ENCODE measurements at places on chromosomes 5 and 9.

- DNase-seq, result no peak
These were observed 42.4 kb downstream of the STX17 start for GRCh38 chr9:99948896-99949295.

DNA sequence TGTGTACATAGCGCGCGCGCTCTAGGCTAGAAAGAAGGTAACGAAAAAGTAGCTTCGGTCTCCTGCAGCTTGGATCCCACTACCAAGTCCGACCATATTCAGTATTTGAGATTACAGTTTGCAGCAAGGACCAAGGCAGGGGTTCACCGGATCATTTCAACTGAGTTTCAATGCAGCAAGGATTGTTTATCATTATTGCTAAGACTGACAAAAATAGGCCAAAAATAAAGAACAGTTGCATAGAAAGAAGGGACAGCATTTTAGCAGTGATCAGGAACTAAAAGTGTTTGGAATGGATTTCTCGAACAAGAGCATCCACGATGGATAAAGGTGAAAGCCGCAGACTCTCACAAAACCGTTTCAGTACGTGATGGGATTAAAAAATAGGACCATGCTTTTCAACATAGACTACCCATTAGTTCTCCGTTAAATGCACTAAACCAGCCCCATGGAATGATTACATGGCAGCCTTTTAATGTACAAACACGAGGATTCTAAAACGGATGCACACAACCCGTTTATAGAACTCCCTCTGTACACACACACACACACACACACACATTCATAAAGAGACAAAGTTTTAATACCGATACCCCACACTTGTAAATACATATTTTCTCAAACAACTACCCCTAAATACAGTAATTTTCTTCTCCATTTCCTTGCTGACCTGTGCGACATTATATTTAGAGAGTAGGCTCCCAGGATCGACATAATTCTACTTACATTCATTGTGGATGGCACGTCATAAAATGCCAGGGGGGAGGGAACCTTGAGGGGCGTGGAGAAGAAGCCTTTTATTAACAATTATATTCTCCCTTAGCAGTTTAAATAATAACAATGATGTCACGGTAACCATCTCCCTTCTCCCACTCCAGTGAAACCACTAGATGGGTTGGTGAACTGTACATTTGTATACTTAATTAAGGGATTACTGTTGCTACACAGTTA is 197.1 kb downstream of the MEF2C start:
- no peak for DNase-seq

DNA sequence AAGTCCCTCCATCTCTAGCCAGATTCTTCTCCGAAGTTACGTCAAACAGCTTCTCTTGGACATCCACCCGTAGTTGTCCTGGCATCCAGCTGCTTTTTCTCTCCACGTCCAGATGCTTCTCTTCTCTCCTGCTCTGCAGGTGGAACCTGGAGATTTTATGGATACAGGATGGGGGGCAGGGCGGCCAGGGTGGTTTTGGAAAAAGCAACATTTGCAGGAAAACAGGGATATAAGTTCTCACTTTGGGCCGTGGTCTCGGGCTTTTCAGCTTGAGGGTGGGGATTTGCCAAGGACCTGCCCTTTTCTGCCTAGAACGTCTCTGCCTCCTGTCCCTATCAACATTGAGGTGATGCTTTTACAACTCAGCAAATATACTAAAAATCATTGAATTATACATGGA is 1941.6 kb upstream of the C9orf72 start:
- DNase-seq, result no peak

DNA sequence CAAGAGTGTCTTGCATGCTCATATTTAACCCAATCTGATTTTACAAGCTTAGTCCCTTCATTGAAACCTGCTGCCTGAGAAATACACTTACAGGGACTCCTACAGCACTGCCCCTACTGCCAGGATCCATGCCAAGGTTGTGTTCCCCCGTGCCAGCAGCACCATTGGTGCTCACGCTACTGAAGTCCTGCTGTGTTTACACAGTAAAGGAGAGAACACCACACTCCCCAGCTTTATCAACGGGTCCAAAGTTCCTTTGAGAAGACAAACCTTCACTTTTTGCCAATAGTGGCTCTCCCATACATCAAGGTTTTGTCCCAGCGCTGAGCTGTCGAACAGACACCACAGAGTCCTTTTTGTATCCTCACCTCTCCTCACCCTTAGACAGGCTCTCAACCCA is 155.1 kb upstream of the WWC1 start:
- no peak for DNase-seq

- DNase-seq, result no peak
These were observed 508.4 kb upstream of the SEMA6A start for GRCh38 chr5:117082977-117083376.

- peak; percentile 68 for DNase-seq
These were observed 7.9 kb upstream of the ZFP62 start for GRCh38 chr5:180868960-180869359.

- no peak for DNase-seq
These were observed 33.0 kb downstream of the INSL4 start for GRCh38 chr9:5264219-5264595.

- no peak for DNase-seq
These were observed 62.4 kb upstream of the ZNF608 start for GRCh38 chr5:124808842-124809268.

DNA sequence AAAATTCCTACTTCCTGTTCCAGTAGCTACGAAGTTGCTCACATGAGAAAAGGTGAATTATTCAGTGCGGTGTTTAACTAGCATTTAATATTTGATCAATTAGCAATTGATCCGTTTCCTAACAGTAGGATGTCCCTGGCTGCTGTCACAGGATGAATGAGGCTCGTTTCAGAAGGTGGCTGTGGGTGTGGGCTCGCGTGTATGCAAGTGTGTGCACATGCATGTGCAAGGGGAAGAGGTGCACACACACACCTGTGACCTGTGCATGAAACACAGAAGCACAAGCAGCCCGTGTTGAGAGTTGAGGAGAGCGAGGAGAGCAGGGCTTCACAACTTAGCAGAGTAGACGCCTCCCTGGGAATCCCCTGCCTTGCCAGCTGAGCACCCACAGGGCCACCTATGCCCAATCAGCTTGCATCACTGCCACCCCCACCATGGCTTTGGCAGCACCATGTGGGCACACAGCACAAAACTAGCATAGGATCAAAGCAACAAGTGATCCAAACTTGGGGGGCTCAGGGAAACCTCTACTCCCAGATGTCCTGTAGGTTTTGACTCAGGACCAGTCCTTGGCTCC is 107.2 kb downstream of the C5orf15 start:
- no peak for DNase-seq

DNA sequence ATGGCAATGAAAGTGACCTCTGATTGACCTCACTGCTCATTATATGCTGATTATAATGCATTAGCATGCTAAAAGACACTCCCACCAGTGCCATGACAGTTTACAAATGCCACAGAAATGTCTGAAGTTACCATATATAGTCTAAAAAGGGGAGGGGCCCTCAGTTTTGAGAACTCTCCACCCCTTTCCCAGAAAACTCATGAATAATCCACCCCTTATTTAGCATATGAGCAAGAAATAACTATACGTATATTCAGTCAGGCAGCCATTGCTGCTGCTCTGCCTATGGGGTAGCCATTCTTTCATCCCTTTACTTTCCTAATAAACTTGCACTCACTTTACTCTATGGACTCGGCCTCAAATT is 163.1 kb downstream of the ESM1 start:
- DNase-seq, result no peak

DNA sequence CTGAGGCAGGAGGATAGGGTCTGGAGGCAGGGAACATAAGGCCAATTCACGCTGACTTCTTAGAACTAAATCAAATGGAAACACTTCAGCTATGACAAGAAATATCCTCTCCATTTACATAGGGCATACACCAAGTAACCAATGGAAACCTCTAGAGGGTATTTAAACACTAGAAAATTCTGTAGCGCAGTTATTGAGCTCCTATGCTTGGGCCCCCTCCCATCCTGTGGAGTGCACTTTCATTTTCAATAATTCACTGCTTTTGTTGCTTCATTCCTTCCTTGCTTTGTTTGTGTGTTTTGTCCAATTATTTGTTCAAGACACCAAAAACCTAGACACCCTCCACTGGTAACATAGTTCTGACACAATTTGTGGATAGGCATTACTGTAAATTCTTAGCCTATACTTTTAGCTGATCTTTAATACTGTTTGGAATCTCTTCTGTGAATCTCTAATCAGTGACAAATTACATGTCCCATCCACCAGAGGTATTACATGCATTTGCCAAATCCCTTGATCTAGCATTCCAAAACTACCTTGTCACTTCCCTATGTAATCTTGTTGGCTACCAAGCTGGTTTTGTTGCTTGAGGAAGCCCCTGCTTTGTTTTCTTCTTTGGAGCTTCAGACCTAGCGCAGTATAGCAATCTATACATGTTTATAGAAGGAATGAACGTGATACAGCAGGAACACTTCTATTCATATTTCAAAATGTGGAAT is 61.6 kb downstream of the ST8SIA4 start:
- DNase-seq, result no peak

GRCh38 chr5:27742805-27743204 is 704.4 kb upstream of the CDH9 start:
- no peak for DNase-seq

- DNase-seq, result no peak
These were observed 123.1 kb downstream of the CRB2 start for GRCh38 chr9:123478967-123479602.

DNA sequence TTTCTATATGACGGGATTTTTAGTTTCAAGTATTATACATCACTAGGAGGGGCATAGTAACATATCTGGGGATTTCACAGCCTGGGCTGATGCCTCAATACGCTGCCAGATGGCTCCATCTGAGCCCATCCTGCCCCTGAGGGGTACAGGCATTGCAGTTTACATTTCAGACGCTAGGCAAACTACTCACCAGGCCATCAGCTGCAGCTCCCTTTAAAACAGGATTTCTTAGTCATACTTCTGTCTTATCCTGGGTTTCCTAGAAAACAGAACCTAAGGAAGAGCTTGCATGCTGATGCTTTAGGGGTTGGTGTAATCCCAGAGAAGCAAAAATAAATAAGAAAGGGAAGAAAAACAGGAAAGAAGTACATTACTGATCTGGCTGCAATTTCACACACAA is 372.8 kb upstream of the PIK3R1 start:
- peak; percentile 5 for DNase-seq

GRCh38 chr5:19734776-19735175 is 253.2 kb downstream of the CDH18 start:
- DNase-seq, result peak; percentile 62

GRCh38 chr9:108469654-108470053 is 386.1 kb downstream of the ACTL7B start:
- peak; percentile 63 for DNase-seq

DNA sequence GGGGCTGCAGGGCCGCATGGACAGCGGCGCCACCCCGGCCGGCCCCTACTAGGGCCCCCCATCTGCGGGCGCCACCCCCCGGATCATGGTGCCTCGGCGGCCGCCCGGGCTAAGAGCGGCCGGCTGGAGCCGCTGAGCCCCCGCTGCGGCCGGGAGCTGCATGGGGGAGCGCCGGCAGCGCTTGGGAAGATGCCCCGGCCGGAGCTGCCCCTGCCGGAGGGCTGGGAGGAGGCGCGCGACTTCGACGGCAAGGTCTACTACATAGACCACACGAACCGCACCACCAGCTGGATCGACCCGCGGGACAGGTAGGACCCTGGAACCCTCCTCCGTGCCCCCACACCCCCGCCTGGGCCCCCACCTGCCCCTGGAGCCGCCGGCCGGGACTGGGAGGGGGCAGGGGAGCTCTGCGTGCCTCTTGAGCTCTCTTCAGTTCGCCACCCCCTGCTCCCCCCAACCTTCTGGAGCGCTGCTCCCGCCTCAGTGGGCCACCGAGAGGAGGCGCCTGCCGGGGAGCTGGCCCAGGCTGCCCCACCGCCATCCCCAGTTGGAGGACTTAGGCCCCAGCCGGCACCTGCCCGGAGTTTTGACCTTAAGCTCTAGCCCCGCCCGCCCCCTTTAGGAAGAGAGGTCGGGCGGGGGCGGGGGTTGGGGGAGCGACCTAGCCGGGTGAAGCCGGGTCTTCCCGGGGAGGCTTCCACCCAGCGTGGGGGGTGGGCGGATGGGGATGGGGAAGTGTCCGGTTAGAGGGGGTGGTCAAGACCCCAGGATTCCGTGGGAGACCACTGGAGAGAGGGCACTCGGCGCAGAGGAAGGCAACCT is 730 bp downstream of the WWC1 start:
- no peak for DNase-seq

DNA sequence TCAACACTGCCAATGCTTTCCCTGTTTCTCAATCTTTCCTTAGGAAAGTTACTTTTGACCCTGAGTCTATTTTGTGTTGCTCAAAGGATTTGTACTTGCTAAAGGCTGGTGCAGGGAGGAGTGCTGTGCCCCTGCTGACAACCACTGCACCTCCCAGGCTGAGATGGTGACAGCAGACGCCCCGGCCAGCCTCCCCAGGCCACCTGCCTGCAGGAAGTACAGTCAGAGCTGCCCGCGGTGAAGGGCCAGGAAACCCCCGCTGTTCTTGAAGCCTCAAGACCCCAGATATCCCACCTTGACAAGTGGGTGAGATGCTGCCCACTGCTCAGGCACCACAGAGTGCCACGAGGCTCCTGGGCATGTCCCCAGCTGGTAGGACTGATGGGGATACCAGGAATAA is 44.2 kb upstream of the CKMT2 start:
- no peak for DNase-seq

GRCh38 chr9:79946712-79947111 is 374.9 kb downstream of the TLE4 start:
- DNase-seq, result no peak

GRCh38 chr5:125376059-125376641 is 629.7 kb upstream of the ZNF608 start:
- no peak for DNase-seq

DNA sequence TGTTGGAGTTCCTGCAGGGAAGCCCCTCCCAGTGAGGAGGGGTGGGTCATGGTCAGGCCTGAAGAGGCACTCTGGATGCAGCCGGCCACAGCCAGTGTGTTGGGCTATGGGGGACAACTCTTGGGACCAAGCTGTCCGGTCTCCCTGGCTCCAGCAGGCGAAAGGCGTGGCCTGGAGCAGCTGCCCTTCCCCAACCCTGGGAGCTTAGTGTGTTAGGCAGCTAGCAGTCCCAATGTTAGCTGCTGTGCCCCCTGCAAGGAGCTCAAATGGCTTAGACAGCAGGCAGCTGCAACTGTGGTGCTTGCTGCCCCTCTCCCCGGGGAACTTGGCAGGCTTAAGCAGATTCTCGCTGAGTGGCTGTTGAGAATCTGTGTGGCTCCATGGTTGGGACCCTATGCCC is 67.5 kb upstream of the ACTBL2 start:
- DNase-seq, result no peak

GRCh38 chr5:26492906-26493459 is 545.4 kb downstream of the CDH9 start:
- DNase-seq, result no peak

DNA sequence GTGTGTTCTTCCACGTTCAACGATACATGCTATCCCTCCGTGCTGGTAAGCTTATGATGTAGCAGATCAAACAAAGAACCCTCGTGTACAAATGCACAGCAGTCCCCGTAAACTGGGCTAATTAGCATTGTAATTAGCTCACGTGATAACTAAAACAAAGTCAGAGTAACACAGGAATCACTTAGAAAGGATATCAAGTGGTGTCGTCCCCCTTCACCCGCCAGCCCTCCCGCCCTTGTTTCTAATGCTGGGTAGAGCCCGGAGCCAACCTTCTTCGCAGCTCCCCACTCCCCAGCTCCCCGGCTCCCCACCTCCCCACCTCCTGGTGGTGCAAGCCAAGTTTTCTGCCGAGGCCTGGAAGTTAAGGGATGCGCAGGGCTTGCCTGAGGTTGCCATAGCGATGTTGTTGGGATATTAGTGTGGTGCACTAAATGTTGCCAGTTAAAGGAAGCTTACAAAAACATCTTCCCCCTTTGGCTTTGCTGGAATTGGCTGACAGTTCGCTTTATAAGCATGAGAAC is 357.9 kb upstream of the CCNH start:
- no peak for DNase-seq

- peak; percentile 48 for DNase-seq
These were observed 482.4 kb downstream of the CDH10 start for GRCh38 chr5:24162343-24162742.
